ENCODE measurements at places on chromosomes 4 and X.

GRCh38 chrX:100264200-100264599, 145.9 kb downstream of the PCDH19 start:
- DNase-seq: no peak

- DNase-seq: no peak
These were observed 15.9 kb downstream of the PLRG1 start for GRCh38 chr4:154534296-154534695.

DNA sequence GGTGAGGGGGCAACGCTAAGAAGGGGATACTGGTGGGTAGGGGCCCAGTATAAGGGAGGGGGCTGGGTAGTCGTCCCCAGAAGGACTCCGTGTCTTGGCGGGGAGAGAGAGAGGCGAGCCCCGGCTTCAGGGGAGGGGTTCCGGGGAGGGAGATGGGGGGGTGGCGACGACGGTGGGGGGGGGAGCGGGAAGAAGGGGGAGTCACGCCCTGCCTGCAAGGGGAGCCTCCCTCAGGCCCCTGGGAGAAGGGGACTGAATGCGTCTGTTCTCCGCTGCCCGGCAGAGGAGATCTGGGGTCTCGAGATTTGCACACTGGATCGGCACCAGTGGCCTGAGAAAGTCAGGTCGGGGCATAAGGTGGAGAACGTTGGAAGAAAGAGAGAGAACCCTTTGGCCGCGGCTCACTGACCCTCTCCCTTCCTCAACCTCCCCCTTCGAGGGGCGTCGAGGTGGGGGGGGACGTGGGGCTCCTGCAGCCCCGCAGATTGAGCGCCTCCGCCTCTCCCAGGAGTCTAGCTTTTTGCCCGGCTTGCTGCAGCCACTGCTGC, 609 bp upstream of the BCORL1 start:
- DNase-seq: peak; percentile 61

DNA sequence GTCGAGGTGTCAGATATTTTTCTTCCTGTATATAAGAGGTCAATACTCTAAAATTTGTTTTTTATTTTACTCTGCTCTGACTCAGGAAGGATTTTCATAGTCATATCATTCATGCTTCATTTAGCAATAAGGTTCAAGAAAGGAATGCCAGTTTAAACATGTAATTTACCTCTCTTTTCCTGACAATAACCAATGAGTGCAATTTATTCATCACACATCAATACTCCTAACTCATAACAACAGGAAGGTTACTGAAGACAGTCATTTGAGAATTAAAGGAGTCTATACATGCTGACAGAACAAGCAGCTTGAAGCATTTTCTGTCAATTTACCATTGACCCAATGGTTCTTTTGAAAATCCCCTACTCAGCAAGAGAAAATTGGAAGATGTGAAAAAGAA, 190.3 kb upstream of the RPS6KA3 start:
- no peak for DNase-seq

DNA sequence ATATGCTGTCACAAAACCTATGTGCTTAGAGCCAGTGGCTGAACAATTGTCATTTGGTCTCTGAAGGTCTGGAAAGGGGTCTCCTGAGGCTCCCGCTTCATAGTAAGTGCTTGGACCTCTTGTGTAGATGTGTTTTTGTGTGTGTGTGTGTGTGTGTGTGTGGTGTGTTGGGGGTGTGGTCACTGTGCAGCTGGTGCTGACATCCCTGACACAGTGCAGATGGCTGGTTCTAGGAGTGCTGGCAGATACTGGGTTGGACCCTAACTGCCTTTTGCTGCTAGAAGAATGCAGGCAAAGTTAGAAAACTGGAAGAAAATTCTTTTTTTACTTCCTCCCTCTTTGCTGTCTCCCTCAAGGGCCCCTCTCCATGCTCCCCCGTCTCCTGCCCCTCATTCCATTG, 1872.6 kb downstream of the ARAP2 start:
- DNase-seq: no peak

GRCh38 chr4:10019521-10020051, 1.7 kb downstream of the SLC2A9 start:
- DNase-seq: no peak

DNA sequence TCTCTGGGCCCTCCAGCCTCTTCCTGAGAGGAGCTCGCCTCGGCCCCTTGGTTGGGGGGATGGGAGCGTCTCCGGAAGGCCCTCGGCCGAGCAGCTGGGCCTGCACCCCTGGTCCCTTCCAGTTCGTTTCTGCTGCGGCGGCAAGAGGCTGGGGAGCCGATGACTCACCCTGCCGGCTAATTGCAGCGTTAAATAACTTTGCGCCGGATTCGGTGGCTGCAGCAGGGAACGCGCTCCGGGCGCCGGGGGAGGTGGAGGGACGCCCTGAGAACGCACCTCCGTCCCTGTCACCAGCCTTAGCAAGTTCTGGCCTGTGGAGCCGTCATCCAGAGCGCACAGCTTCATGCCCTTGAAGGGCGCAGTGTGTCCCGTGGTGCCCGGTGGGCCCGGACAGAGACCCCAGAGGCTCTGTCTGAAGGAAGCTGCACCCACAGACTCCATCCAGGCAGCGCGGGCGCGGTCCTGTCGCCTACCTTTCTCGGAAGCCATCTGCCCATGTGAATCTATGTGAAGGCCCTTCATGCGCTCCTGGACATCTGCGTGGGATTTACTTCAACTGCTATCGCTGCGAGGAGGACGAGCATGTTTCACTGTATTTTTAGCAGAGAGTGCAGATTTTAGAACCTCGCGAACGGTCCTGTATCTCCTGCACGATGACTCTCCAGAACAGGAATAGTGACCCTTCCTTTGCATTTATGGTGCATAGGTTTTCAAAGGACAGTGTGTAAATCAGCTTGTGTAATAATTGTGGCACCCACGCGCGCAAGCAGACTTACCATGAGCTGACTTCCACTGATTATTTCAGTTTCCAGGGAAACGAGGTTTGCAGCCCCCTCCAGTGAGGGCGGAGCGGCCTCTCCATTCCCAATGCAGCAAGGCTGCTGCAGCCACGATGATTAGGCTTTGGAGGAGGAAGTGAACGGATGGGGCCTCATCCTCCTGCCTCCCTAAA, 1.7 kb upstream of the TMEM271 start:
- no peak for DNase-seq

DNA sequence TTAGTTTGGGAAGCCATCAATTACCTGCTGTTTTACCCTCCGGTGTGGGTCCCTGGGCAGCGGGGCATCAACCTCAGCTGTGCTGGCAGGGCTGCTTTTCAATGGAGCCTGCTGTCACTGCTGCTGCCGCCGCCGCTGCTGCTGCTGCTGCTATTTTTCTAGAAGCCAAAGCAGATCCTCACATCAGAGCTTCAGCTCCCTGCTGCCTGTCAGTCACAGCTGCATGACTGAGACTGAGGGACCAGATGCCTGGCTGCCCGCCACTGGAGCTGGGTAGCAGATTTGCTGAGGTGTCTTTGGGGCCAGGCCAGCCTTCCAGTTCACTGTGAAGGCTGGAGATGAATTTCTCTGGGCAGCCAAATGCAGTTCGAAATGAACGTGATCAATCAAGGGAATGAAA, 200.3 kb upstream of the NHS start:
- peak; percentile 83 for DNase-seq

DNA sequence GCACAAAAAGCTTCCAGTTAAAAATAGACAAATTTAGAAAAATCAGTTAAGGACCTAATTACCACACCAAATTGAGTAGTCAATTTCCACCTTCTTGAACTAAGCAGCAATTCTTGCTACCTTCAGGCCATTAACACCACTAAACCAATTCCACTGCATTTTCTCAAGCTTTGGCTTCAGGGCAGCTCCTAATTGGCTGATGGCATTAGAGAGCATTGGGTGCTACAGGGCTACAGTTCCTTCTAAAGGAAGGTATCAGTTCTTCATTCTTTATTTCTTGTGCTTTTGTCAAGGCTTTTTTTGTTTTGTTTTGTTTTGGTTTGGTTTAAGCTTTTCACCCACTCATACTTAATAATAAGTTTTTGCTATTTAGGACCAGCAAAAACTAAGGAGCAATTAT, 90.2 kb upstream of the FAM241A start:
- no peak for DNase-seq

GRCh38 chr4:136562834-136563233, 969.5 kb downstream of the PCDH18 start:
- DNase-seq: no peak

Measured in right cardiac atrium (tissue), 5 donors.